ENCODE measurements at places on chromosomes 7 and 10.

DNA sequence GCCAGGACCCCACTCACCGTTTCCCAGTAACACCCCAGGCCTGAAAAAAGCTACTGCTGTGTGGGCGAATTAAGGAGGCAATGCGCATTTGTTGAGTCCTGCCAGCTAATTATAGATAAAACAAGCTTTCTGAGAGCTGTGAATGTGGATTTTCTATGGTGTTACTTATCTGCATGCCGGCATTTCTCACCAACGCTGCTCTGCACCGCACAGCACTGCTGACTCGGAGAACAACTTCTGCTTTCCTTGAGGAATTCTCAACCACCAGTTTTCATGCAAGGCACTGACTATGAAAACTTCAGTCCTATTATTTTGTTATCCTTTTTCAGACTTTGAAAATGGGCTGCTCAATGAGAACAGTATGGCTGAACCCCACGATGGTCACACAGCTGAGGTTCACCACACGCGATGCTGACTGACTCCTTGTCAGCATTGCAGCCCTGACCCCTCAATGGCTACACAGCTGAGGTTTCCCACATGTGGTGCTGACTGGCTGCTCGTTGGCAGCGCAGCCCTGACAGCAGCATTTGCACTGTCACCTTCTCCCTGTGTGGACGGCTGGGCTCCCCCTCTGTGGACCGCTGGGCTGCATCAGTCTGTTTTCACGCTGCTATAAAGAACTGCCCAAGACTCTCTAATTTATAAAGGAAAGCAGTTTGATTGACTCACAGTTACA is 190.6 kb downstream of the DIP2C start:
- no peak for DNase-seq

DNA sequence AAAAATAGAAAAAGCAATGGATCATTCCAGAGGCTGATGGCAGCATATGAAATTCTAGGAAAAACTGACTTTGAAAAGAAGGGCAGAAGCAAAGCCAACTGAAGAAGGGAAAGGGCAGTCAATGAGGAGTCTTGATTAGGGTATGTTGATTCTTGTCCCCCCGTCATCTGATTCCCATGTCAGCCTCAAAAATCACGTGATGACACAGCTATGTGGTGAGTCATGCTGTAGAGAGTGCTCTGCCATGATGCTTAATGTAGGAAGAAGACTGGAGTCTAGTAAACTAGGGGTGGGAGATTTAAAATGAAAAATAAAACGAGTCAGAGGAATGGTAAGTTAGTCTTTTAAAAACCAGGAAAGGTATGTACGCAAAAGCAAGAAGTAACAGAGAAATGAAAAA is 3.9 kb upstream of the POU6F2 start:
- DNase-seq: no peak

DNA sequence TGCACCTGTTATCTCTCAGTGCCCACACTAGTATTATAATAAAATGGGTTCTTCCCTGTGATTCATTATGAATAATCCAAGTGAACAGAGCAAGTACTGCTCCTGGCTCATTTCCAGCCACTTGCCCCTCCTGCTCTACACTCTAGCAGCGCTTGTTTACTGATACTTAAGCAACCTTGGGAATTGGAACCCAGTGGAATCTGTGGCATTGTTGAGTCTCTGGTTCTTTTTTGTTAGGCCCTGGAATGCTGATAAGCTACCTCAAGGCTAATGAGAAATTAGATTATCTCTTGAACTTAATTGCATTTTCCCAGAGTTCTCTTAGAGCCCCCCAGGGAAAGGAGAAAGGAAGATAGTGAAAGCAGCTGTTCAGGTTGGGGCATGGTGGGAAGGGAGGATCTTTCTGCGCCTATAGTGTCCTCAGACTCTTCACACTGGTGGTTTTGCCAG is 34.0 kb downstream of the PRKAR2B start:
- no peak for DNase-seq

GRCh38 chr10:20094226-20094976 is 278.2 kb downstream of the PLXDC2 start:
- no peak for DNase-seq

DNA sequence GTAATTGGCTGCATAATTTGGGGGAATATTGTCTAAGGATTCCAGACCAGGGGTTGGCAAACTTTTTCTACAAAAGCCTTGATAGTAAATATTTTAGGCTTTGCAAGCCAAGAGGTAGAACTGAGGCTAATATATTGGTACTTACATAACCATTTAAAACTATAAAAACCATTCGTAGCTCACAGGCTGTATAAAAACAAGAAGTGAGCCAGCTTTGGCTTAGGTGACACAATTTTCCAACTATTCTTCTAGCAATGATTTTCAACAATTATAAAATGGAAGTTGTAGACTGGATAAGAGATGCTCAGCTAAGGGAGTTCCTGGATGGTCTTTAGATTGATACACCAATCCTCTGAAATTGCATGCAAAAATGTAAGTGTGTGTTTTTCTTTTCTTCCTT is 1.4 kb downstream of the GPR141 start:
- DNase-seq: no peak

DNA sequence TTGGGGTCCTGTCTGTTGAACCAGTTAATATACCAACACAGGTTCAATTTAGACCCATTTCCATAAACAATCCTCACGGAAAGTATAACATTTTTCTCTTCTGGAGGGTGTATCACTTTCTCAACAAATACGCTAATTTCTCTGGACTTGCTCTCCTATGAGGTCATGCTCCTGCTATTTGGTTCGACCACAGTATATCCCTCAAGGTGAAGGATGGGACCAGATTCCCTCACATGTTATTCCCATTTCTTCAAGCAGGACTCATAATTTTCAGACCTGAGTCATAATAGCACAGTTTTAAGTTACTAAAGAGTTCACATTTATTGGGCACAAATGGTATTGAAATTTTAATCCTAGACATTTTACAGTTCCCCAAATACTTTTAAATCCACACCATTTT is 57.2 kb downstream of the ADAM12 start:
- DNase-seq: no peak

DNA sequence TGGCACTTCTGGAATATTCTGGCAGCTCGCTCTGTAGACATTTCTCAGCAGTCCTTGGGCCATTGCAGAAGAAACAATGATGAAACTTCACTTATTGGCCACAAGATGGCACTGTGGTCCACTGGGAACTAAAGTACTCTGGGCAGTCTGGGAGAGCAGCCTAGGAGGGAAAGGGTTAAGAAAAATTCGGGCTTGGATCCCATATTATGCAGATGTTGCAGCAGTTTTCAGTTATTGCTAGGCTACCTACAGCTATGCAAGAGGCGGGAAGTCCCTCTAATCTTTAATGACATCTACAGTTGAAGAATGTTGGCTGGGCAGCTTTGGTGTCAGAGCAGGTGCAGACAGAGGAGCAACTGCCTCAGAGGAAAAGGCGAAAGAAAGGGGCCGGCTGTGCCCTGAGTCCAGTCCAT is 201.7 kb upstream of the PRSS58 start:
- DNase-seq: no peak

DNA sequence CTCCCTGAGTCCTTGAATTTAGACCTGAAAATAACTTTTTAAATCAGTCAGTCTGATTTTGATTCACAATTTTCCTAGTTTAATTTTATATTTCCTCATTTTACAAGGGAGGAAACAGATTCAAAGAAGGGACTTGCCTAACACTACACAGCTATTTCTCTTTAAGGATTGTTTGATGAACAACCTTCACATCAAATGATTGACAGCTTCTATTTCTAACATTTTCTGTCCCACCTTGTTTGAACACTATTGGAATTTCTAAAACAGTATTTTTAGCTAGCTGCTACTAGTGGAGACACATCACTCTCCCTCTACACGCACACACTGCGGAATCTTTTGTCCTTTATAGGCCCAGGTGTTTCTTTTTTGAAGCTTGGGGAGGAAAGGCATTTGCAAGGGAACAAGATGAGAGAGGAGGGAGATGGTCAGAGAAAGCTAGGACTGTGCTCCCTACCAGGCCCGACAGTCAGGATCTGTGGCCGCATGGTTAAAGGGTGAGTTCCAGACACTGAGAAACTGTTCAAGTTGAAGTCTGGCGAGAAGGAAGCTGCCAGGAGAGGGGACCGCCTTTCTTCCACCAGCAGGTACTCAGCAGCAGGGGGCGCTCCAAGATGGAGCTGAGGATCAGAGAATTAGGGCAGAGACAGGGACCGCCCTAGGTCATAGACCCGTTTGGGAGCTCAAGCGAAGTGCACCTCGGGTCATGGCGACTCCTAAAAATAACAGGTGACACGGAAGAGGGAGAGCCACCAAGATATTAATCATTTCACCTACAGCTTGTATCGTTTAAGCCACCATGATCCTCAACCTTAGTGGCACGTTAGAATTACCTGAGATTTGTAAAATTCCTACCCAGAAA is 49.7 kb downstream of the DNAJC12 start:
- no peak for DNase-seq

- DNase-seq: no peak
Measured at GRCh38 chr7:16708511-16708910, 45.0 kb upstream of the TSPAN13 start.

- no peak for DNase-seq
Measured at GRCh38 chr10:107727767-107728317, 563.3 kb upstream of the SORCS1 start.

GRCh38 chr7:154750353-154750801 is 252.5 kb downstream of the PAXIP1 start:
- no peak for DNase-seq

GRCh38 chr7:49243521-49243920 is 319.2 kb downstream of the CDC14C start:
- DNase-seq: no peak

DNA sequence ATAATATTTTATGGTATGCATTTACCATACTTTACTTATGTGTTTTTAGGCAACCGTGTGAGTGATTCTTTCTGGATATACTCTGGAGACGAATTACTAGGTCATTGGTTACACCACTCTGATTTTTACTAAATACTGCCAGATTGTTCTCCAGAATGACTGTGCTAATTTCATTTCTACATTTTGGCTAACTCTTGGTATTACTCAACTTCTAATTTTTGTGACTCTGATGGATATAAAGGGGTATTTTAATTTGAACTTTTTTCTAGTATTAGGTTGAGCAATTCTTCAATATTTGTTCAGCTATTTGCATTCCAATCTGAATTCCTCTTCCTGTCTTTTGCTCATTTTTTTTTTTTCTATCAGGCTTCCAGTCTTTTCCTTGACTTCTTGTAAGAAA is 223.6 kb downstream of the MDFIC start:
- no peak for DNase-seq

GRCh38 chr10:89963451-89964102 is 262.2 kb downstream of the KIF20B start:
- no peak for DNase-seq

- no peak for DNase-seq
Measured at GRCh38 chr7:17311952-17312351, 13.5 kb downstream of the AHR start.

DNA sequence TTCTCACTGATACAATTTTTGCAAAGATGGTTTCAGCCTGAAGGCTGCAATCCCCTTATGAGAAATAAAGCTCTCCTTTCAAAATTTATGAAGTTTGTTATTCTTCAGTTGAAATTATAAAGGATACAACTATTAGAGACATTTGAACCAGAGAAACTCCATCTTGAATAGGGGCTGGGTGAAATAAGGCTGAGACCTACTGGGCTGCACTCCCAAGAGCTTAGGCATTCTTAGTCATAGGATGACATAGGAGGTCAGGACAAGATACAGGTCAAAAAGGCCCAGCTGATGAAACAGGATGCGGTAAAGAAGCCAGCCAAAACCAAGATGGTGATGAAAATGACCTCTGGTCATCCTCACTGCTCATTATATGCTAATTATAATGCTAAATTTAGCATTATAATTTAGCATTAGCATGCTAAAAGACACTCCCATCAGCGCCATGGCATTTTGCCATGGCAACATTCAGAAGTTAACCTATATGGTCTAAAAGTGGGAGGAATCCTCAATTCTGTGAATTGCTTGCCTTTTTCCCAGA is 22.4 kb upstream of the IFIT1B start:
- DNase-seq: no peak

- no peak for DNase-seq
Measured at GRCh38 chr7:140230861-140231770, 54.3 kb upstream of the KDM7A start.
